ENCODE measurements at places on chromosomes 11 and 22. TPM values are rescaled to one million over a fixed set of nuclear protein-coding genes. Genes with fewer than 3 reads are reported as not detected.

Gene KRTAP5-2
- not detected for total RNA-seq

Gene YAP1
- total RNA-seq = 128 TPM

Gene IL18
- total RNA-seq = 0.68 TPM

Gene TP53I11
- 159 TPM for total RNA-seq

Gene LIF
- total RNA-seq = 13.7 TPM

Gene SLC29A2
- total RNA-seq = 2.0 TPM

Gene CEP164
- total RNA-seq = 40.1 TPM

Gene LARGE2
- not detected for total RNA-seq

Gene GAL3ST3
- 0.71 TPM for total RNA-seq

Gene CCDC87
- 0.39 TPM for total RNA-seq

Gene TBX10
- not detected for total RNA-seq

Gene MALAT1
- 11,843 TPM for total RNA-seq

Gene GPHA2
- total RNA-seq = not detected

Gene CAPN5
- total RNA-seq = 12.8 TPM

Gene SLN
- not detected for total RNA-seq

Gene MRGPRE
- total RNA-seq = not detected

Gene SLC37A4
- 15.6 TPM for total RNA-seq

Gene NCR3LG1
- total RNA-seq = 9.0 TPM

Gene GDPD4
- total RNA-seq = not detected

Gene CNIH2
- total RNA-seq = 5.0 TPM

Gene DPP3
- 41.0 TPM for total RNA-seq

Gene RAB3IL1
- 49.2 TPM for total RNA-seq

Gene PAX6
- total RNA-seq = not detected

Gene PARVG
- not detected for total RNA-seq

Gene VEGFB
- total RNA-seq = 217 TPM

Gene F2
- total RNA-seq = 0.19 TPM

Gene APOL4
- total RNA-seq = not detected

Gene CHEK1
- 17.5 TPM for total RNA-seq

Gene HTR3B
- not detected for total RNA-seq

Gene KRTAP5-7
- total RNA-seq = not detected

Gene APOL1
- total RNA-seq = 16.2 TPM

Gene SLC22A8
- total RNA-seq = not detected

Gene SAMM50
- total RNA-seq = 42.6 TPM

Gene CBLIF
- not detected for total RNA-seq

Gene MRGPRX3
- not detected for total RNA-seq

Gene UBQLNL
- total RNA-seq = 0.39 TPM

Data from osteocyte (in vitro differentiated cells).